ENCODE measurements at places on chromosomes 4 and X. TPM values are rescaled to one million over a fixed set of nuclear protein-coding genes. Genes with fewer than 3 reads are reported as not detected.

CORIN gene
- polyA plus RNA-seq, result not detected

MAGIX gene
- 1.4 TPM for polyA plus RNA-seq

CSAG2 gene
- 0.12 TPM for polyA plus RNA-seq

GPR173 gene
- not detected for polyA plus RNA-seq

CACNA1F gene
- 0.15 TPM for polyA plus RNA-seq

MAPK10 gene
- not detected for polyA plus RNA-seq

SPANXC gene
- not detected for polyA plus RNA-seq

CCDC149 gene
- polyA plus RNA-seq, result not detected

DDX53 gene
- 2.5 TPM for polyA plus RNA-seq

JAKMIP1 gene
- polyA plus RNA-seq, result not detected

CENPVL3 gene
- not detected for polyA plus RNA-seq

ETDB gene
- not detected for polyA plus RNA-seq

CENPI gene
- polyA plus RNA-seq, result 13.6 TPM

IQCM gene
- polyA plus RNA-seq, result not detected

ZNF185 gene
- 0.38 TPM for polyA plus RNA-seq

BEX1 gene
- not detected for polyA plus RNA-seq

GPM6B gene
- not detected for polyA plus RNA-seq

TLR6 gene
- 0.62 TPM for polyA plus RNA-seq

NEIL3 gene
- polyA plus RNA-seq, result 11.9 TPM

SMIM31 gene
- not detected for polyA plus RNA-seq

MAGEA8 gene
- 2.5 TPM for polyA plus RNA-seq

UXT gene
- polyA plus RNA-seq, result 265 TPM

MANBA gene
- 6.1 TPM for polyA plus RNA-seq

KLKB1 gene
- polyA plus RNA-seq, result not detected

SFRP2 gene
- polyA plus RNA-seq, result not detected

ZNF157 gene
- not detected for polyA plus RNA-seq

HSD17B11 gene
- 43.2 TPM for polyA plus RNA-seq

G6PD gene
- 104 TPM for polyA plus RNA-seq

FAAH2 gene
- 0.07 TPM for polyA plus RNA-seq

DGKK gene
- not detected for polyA plus RNA-seq

UGT2B10 gene
- polyA plus RNA-seq, result not detected

BTC gene
- polyA plus RNA-seq, result not detected

HPGDS gene
- polyA plus RNA-seq, result not detected

FAM149A gene
- polyA plus RNA-seq, result not detected

PASD1 gene
- polyA plus RNA-seq, result 11.3 TPM

PLXNB3 gene
- polyA plus RNA-seq, result 1.6 TPM

DIPK2B gene
- not detected for polyA plus RNA-seq

RAB39B gene
- not detected for polyA plus RNA-seq

TKTL2 gene
- not detected for polyA plus RNA-seq

TCEANC gene
- 1.7 TPM for polyA plus RNA-seq

LINC00632 gene
- polyA plus RNA-seq, result not detected

ETDA gene
- not detected for polyA plus RNA-seq

EOLA1 gene
- 17.5 TPM for polyA plus RNA-seq

KLHL2 gene
- 8.2 TPM for polyA plus RNA-seq

FAM53A gene
- 1.4 TPM for polyA plus RNA-seq

TDO2 gene
- 0.07 TPM for polyA plus RNA-seq
